Fibroblast of villous mesenchyme (primary cell): ENCODE measurements at places on chromosomes 2 and 18.

DNA sequence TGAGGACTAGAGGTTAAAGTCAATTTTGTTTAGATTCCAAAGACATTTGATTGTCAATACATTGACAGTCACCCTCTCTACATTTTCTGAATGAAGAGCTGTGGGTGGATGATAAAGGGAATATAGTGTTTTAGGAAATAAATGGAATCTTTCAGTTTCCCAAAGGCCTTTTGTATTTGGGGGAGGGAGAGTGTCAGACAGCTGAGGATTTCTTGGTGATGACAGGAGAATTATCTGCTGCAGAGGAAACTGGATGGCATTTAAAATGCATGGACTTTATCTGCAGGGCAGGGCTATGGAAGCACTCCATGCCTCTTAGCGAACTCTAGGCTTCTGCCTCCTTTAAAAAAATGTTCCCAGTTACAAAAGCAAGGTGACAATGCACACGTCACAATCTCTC is 195.1 kb downstream of the KCNS3 start:
- DNase-seq: no peak

GRCh38 chr2:20737505-20737904 is 70.6 kb downstream of the GDF7 start:
- no peak for DNase-seq

GRCh38 chr18:74367905-74368304 is 52.3 kb downstream of the C18orf63 start:
- no peak for DNase-seq

GRCh38 chr2:200772620-200773019 is 39.1 kb upstream of the BZW1 start:
- DNase-seq: no peak

GRCh38 chr18:49612515-49613033 is 50.7 kb downstream of the LIPG start:
- DNase-seq: no peak

DNA sequence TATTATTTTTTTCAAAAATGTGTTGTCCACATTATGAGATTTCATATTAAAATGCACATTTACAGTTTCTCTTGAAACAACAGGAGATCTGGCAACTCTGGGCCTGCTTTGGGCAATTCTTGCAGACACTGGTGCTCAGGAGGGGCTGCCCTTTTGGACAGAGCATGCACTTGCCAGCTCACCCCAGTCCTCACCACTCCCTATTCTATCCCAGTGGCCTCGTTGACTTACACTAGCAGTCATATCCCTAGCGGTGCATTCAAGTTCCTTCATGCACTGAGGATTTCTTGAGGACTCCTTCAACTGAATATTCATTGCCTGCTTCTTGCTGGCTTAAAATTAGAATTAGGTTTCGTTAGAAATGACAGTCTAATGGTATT is 87.9 kb upstream of the FHL2 start:
- no peak for DNase-seq

DNA sequence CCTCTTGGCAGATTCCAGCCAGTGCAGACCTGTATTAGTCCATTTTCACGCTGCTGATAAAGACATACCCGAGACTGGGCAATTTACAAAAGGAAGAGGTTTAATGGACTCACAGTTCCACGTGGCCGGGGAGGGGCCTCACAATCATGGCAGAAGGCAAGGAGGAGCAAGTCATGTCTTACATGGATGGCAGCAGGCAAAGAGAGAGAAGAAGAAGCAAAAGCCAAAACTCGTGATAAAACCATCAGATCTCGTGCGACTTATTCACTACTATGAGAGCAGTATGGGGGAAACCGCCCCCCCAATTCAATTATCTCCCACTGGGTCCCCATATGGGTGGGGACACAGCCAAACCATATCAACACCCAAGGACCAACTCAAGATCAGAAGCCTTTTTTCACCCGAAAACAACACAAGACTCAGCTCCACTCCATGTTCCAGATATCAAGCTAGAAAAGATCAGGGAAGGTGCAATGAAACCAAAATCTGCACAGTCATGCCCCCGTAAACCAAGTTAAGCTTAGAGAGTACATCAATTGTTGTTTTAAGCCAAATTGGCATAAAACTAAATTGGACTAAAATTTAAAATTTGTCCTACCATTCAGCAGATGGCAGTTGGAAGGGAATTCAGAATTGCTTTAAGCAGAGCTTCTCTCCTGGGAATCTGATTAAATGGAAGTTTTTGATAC is 55.6 kb upstream of the FAM124B start:
- DNase-seq: no peak

DNA sequence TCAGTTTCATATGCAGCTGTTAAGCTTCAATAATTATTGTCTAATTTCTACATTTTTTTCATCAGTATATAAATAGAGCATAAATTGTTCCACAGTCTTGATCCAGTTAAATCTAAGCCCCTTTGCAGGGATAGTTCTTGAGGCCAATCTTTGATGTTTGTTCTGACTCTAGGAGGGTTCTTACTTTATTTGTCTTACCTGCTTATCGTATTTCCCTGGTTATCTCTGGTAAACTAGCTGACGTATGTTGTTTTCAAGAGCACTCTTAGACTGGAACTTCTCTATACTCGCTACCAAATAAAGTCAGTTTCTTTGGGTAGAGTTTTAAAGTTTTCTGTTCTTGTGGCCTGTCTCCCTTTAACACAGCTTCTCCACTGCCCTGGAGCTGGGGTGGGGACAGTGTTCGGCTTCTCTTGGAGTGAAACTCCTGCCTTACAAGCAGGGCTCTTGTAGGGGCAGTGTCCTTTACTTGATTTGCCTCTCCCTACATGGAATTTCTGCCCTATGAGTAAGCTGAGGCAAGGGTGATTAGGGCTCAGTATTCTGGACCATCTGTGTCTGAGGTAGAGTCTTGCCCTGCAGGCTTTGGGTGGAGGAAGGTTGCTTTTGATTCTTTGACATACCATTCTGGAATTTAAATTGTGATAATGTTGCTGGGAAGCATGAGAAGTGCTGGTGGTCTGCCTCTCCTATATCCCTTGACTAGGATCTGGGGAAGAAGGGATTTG is 90.3 kb downstream of the PTPN4 start:
- DNase-seq: no peak

GRCh38 chr18:36099311-36099710 is 29.8 kb downstream of the SLC39A6 start:
- peak; percentile 91 for DNase-seq

GRCh38 chr18:22822024-22822423 is 111.1 kb upstream of the RBBP8 start:
- DNase-seq: no peak

GRCh38 chr2:196415384-196415783 is 224.1 kb upstream of the CCDC150 start:
- no peak for DNase-seq

DNA sequence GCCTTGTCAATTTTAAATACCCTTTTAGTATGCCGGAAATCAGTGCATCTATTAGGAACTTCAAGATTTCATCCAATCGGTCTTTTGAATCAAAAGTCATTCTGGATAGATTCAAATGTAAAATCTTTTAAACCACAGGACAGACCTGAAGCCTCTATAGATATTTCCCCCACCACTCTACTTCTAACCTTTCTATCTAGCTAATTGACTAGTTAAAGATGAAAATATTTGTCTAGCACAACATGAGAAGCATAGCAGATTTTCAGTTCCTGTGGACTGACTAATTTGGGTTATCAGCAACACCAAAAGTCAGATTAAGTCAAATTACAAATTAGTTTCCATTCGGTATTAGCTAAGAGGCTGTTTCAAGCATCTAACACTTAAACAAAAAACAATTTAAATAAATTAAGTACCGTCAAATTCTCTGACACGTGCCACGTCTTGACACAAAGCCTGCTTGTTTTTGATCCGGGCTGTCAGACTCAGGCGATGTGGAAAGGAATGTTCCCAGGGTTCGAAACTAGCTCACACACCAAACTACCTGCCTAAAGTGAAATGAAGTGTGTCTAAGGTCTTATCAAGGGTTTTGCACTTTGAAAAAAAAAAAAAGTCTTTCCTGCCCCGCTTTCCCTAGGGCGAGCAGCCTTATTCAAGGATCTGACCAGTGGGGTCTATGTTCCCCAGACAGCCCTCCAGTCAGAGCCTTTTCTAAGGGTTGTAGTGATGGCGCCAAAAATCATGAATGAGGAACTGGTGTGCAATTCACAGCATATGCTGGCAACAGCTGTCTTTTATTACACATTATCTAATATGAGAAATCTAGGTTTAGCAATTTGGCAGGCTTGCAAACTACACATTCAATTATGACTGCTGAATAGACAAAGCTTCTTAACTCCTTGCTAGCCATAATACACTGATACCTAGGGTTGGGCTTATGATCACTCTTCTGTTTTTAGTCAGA is 4.7 kb downstream of the CYTIP start:
- DNase-seq: no peak

GRCh38 chr2:104337869-104338268 is 516.0 kb upstream of the POU3F3 start:
- DNase-seq: no peak

GRCh38 chr2:71466301-71467179 is 13.2 kb downstream of the DYSF start:
- peak; percentile 27 for DNase-seq

DNA sequence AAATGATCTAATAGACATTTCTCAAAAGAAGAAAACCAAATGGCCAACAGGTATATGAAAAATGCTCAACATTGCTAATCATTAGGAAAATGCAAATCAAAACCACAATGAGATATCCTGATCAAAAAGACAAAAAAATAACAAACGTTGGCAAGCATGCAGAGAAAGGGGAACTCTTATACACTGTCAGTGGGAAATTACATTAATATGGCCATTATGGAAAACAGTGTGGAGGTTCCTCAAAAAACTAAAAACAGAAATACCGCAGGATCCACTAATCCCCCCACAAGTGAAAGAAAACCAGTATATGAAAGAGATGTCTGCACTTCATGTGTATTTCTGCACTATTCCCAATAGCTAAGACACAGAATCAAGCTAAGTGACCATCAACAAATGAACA is 57.7 kb upstream of the CTIF start:
- DNase-seq: no peak

GRCh38 chr2:229378386-229378785 is 107.3 kb upstream of the PID1 start:
- no peak for DNase-seq

DNA sequence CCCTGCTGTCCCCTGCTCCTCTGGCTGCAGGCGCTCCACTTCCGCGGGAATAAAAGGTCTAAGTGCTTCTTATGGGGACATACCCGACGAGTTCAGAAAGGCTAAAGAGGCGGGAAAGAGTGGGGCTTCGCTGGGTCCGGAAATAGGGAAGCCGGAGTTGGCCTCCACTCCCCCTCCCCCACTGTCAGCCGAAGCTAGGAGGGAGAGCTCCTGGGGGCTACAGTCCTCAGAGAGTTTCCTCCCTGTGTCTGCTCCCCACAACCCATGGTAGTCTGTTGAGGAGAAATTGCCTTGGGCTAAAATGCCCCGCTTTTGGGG is 7.2 kb downstream of the GAD1 start:
- no peak for DNase-seq

GRCh38 chr2:205706769-205707381 is 24.6 kb downstream of the NRP2 start:
- peak; percentile 85 for DNase-seq

DNA sequence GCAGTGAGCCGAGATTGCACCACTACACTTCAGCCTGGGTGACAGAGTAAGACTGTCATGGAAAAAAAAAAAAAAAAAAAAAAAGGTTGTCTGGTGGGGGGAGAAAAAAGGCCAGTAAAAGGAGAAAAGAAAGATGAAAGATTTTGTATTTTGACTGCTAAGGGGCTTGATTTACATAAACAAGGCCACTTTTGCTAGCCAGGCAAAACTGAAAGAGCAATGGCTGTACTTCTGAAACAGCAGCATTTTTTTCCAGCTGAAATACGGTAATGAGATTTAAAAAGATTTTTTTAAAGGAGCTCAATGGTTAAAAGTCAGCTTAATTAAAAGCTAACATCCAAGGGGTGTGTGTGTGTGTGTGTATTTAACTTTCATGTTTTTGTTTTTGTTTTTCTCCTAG is 11.3 kb upstream of the OXER1 start:
- no peak for DNase-seq

- no peak for DNase-seq
Observed at GRCh38 chr2:236510034-236510433, 59.6 kb upstream of the ACKR3 start.

DNA sequence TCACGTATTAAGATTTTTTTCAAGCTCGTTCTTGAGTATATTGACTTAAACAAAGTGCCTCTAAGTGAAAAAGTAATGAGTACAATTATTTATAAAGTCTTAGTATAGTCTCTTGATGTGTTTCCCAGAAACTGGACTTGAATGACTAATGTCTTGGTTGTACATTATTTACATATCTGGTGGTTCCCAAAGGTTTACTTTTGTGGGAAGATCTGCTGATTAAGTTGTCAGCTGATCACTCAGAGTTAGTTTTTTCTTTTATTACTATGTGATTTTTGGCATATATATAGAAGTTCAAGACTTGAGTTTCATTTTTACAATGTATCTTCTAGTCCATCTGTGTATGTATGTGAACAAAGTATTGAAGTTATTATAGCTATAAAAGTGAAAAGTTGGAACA is 29.5 kb downstream of the RNF144A start:
- DNase-seq: peak; percentile 87

- DNase-seq: no peak
Observed at GRCh38 chr18:13028869-13029268, 37.7 kb downstream of the CEP192 start.

DNA sequence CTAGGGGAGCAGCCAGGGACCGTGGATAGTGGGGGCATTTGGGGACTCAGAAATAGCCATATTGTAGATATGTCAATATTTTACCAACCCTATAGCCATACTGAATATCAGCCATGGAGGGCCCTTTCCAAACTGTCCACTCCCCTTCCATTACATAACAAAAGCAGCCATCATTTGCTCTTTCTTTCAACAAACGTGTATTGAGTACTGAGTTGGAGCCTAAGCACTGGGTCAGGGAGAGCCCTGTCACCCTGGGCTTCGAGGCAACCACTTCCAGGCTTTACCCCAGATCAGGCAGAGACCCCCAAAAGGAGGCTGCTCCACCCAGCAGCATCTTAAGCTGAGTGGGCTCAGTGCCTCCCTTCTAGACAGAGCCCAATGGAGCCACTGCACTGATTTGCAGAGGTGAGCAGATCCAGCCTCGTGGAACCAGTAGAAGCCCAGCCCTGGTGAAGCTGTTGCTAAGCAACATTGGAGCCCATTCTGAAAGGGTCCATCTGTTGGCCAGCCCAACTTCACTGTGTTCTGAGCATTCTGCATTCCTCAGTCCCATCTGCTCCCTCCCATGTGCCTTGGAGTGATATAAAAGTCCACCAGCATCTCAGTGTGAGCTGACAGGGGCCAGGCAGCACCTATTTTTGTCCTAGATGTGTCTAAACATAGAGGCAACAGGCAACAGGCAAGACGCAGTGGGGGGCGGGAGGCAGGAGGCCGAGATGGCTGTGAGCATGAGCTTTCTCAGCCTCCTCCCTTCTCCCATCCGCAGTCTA is 112.1 kb downstream of the PLB1 start:
- no peak for DNase-seq

GRCh38 chr2:234764372-234764771 is 187.4 kb upstream of the SH3BP4 start:
- peak; percentile 28 for DNase-seq

DNA sequence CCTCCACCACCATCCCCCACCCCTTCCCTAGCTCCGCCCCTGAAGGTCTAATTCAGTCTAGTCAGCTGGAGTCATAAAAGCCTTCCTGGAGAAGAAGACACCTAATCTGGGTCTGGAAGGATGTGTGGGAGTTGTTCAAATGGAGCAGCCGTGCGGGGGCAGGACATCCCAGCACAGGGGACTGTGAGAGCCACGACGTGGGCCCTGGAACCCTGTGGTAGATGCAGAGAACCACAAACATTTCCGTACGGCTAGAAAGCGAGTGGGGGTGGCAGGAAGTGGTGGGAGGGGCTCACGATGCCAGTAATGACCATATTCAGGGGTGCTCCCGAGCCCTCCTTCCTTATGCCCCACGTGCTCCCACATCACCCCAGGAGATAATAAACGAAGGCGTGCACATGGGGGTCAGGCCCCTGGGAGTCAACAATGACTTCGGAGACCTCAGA is 20.9 kb upstream of the COL6A3 start:
- DNase-seq: peak; percentile 89
